ENCODE measurements at places on chromosomes 11 and 22. TPM values are rescaled to one million over a fixed set of nuclear protein-coding genes. Genes with fewer than 3 reads are reported as not detected.

DNA sequence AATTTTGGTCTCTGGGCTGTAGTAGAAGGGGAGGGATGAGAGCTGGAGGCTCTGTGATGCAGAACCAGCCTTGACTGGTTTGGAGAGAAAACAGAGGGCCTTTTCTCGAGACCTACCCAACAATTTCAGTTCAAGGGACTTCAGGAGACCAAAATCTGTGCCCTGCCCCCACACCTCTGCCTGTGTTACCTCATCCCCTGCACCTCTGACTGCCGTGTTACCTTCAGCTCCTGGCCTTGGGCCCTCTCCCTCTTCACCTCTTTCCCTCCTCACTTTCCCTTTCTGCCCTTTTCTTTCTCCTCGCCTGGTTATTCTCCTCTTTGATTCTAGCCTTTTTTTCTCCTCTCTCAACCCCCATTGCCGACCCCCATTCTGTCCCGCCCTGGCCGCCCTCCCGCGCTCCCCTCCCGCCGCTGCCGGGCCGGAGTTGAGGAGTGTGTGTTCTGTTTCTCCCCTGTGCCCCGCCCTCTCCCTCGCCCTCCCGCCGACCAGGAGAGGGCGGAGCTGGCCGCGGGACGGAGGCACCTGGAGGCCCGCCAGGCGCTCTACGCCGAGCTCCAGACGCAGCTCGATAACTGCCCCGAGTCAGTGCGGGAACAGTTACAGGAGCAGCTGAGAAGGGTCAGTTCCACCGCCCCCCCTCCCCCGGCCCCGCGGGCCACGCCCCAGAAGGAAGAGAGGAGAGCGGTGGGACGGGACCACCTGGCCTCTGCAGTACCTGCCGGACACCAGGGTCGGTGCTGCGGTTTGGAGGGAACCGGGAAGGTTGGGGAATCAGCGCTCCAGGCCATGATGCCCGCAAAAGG is 27.2 kb downstream of the PHLDB1 start:
- no peak for DNase-seq
- H3K36me3 ChIP-seq: peaks cover 38% of the 10 kb centered on the region
- H3K4me3 ChIP-seq: peak overlapping the region; percentile 19
- peak overlapping the region; percentile 84 for H3K27ac ChIP-seq
- H3K4me1 ChIP-seq: peaks cover 65% of the 10 kb centered on the region

C11orf16 gene
- not detected for total RNA-seq

DNA sequence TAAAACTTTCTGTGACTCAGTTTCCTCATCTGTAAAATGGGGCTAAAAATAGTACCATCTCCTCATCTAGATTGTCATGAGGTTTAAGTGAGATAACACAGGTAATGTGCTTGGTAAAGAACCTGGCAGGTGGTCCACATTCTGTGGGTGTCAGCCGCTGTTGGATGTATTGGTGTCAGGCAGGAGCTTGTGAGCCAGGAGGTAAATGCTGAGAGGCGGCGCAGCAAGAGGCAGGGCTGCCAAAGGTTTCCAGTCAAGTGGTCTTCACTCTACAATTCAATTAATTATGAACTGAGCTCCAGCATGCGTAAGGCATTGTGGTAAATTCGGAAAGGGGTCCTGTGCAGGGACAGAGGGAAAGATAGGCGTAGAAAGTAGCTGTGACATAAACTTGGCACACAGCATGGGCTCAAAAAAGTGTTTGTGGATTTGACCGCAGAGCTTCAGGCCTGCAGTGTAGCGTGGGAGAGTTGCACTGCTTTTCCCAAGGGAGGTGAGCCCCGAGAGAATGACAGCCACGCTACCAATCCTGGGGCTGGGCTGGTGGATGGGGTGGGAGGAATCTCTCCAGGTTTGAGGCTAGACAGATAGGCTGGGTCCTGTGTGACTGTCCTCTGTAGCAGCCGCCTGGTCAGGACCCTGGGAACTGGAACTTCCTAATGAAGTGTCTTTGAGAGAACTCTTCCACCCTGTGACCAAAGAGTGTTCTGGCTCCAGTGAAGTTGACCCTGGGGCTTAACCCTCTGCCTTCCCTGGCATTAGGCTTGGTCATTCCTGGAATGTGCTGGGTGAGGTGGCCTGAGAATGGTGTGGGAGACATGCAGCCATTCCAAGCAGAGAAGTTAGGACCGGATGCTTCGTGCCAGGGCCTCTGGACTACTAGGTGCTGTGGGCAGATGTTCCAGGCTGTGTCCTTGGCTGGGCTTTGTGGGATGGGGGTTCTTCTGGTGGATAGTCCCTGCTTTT is 122.4 kb downstream of the FEZ1 start:
- H3K27ac ChIP-seq: no peak overlapping the region
- H3K4me1 ChIP-seq: no peaks in the 10 kb centered on the region
- no peaks in the 10 kb centered on the region for H3K36me3 ChIP-seq
- H3K4me3 ChIP-seq: no peak overlapping the region
- H3K27me3 ChIP-seq: peaks cover 49% of the 10 kb centered on the region
- DNase-seq: no peak

- peaks cover 23% of the 10 kb centered on the region for H3K36me3 ChIP-seq
- peaks cover 16% of the 10 kb centered on the region for H3K4me1 ChIP-seq
- no peak overlapping the region for H3K4me3 ChIP-seq
- no peak for DNase-seq
- H3K27me3 ChIP-seq: no peaks in the 10 kb centered on the region
- no peak overlapping the region for H3K27ac ChIP-seq
These were observed 12.3 kb downstream of the DLAT start for GRCh38 chr11:112037527-112037926.

FAT3 gene
- 0.37 TPM for total RNA-seq

- peak within 1 kb of the TSS; percentile 100 for H3K4me3 ChIP-seq
- H3K27ac ChIP-seq: peak within 1 kb of the TSS; percentile 98
- peaks cover 53% of the 10 kb centered on the region for H3K36me3 ChIP-seq
- peak; percentile 68 for DNase-seq
- peaks cover 37% of the 10 kb centered on the region for H3K27me3 ChIP-seq
These were observed at the start of gene HSPA8 for GRCh38 chr11:123061403-123062157. TSS of gene HSPA8 (minus strand) at chr11:123062136. CDS start at chr11:123061324, 812 bp downstream.

RFPL3 gene
- not detected for total RNA-seq

- no peak overlapping the region for H3K27ac ChIP-seq
- no peak overlapping the region for H3K4me3 ChIP-seq
- no peak for DNase-seq
- H3K27me3 ChIP-seq: no peaks in the 10 kb centered on the region
These were observed 164.5 kb downstream of the SOX6 start for GRCh38 chr11:16191868-16192240.

DNA sequence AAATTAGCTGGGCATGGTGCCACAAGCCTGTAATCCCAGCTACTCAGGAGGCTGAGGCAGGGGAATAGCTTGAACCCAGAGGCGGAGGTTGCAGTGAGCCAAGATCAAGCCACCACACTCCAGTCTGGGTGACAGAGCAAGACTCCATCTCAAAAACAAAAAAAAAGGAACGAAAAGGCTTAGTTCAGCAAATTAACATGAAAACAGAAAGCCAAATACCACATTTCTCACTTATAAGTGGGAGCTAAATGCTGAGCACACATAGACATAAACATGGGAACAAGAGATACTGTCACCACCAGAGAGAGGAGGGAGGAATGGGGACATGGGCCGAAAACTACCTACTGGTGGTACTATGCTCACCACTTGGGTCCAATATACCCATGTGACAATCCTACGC is 38.6 kb downstream of the SCGB1A1 start:
- no peak overlapping the region for H3K27ac ChIP-seq
- H3K27me3 ChIP-seq: peaks cover 1% of the 10 kb centered on the region
- peaks cover 16% of the 10 kb centered on the region for H3K4me1 ChIP-seq

DNA sequence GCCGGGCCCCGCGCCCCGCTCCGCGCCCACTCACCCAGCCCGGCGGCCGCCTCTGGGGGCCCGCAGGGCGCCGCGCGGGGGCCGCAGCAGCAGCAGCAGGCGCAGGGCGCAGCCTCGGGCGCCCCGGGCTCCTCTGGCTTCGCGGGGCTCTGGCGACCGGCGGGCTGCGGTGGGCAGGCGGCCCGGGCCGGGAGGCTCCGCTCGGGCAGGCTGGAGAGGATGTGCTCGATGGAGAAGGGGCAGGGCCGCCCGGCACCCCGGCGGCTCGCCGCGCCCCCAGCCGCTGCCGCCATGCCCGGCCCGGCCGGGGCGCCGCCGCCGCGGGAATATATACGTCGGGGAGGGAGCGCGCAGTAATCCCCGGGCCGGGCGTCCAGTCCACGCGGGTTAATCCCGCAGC is at the start of gene GSC2:
Gene GSC2, minus strand, starts transcription at position 302 of the 400 bp plus-strand sequence. Its CDS starts 9 bp downstream, at position 293.
- H3K27me3 ChIP-seq: peaks cover 48% of the 10 kb centered on the region
- H3K36me3 ChIP-seq: peaks cover 6% of the 10 kb centered on the region
- H3K4me1 ChIP-seq: no peaks in the 10 kb centered on the region
- no peak within 1 kb of the TSS for H3K4me3 ChIP-seq
- DNase-seq: no peak

RAB38 gene
- total RNA-seq: 1.5 TPM

CFAP300 gene
- 2.7 TPM for total RNA-seq

GRCh38 chr22:22691055-22691454 is 46.6 kb downstream of the GGTLC2 start:
- no peak overlapping the region for H3K4me3 ChIP-seq
- H3K27me3 ChIP-seq: peaks cover 10% of the 10 kb centered on the region
- H3K27ac ChIP-seq: no peak overlapping the region
- H3K4me1 ChIP-seq: peaks cover 15% of the 10 kb centered on the region
- no peaks in the 10 kb centered on the region for H3K36me3 ChIP-seq

GRCh38 chr11:79086056-79086455 is 354.8 kb downstream of the TENM4 start:
- H3K4me3 ChIP-seq: peak overlapping the region; percentile 57
- DNase-seq: no peak
- peaks cover 5% of the 10 kb centered on the region for H3K36me3 ChIP-seq
- H3K4me1 ChIP-seq: peaks cover 63% of the 10 kb centered on the region
- H3K27ac ChIP-seq: peak overlapping the region; percentile 80
- H3K27me3 ChIP-seq: peaks cover 2% of the 10 kb centered on the region

PLAAT5 gene
- total RNA-seq: not detected

APOBEC3B gene
- total RNA-seq: 15.2 TPM
